Suprapubic skin (tissue), 4 donors: ENCODE measurements at places on chromosomes 1 and 21. TPM values are rescaled to one million over a fixed set of nuclear protein-coding genes. Genes with fewer than 3 reads are reported as not detected.

DNA sequence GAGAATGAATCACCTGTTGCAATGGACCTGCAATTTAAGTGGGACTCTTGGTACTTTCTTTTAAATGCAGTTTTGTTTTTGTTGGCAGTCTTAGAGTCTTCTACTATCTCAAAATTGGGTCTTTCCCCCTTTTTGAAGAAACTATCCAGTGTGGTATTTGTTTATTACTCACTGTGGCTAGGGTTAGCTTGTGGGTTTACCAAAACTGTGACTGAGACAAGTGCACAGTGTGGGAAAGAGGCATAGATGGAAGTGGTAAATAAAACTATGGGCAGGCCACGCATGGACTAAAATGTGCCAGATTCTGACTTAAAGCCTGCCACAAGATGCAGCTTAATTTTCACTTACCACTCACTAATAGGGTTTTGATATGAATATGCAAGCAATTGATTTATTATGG, 1441.7 kb downstream of the PLA2G4A start:
- no peak for DNase-seq

GRCh38 chr1:171868217-171868803, 27.0 kb downstream of the DNM3 start:
- no peak for DNase-seq

- DNase-seq: no peak
These were observed 51.8 kb downstream of the VWA5B1 start for GRCh38 chr1:20342294-20343148.

Gene OR6N1
- not detected for total RNA-seq

Gene EXTL1
- 1.6 TPM for total RNA-seq

Gene CSTB
- 17.5 TPM for total RNA-seq

Gene DHRS3
- 85.2 TPM for total RNA-seq

Gene SYT6
- total RNA-seq: not detected

Gene LRRC41
- total RNA-seq: 69.8 TPM

Gene LRRC8C
- total RNA-seq: 8.2 TPM

Gene USH2A
- total RNA-seq: not detected
